ENCODE measurements at places on chromosomes 5 and 9.

DNA sequence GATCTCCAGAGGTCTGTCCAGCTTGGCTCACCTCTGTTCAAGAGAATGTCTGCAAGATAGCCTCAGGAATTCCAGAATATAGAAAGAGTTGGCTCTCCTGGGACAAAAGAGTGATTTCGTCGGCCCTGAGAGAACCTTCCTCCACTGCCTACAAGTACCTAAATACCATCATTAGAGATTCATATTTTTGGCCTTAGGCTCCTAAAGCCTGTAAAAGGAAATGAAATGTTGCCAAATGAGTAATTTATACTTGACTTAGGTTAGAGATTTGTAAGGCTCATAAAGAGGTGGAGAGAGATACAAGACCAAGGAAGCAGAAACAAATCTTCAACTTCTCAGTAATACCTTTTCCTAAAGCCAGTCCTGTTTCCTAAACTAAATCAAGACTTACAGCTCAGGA is 146.2 kb downstream of the CCDC192 start:
- no peak for DNase-seq

- no peak for DNase-seq
These were observed 61.9 kb upstream of the ADAMTS16 start for GRCh38 chr5:5078009-5078897.

DNA sequence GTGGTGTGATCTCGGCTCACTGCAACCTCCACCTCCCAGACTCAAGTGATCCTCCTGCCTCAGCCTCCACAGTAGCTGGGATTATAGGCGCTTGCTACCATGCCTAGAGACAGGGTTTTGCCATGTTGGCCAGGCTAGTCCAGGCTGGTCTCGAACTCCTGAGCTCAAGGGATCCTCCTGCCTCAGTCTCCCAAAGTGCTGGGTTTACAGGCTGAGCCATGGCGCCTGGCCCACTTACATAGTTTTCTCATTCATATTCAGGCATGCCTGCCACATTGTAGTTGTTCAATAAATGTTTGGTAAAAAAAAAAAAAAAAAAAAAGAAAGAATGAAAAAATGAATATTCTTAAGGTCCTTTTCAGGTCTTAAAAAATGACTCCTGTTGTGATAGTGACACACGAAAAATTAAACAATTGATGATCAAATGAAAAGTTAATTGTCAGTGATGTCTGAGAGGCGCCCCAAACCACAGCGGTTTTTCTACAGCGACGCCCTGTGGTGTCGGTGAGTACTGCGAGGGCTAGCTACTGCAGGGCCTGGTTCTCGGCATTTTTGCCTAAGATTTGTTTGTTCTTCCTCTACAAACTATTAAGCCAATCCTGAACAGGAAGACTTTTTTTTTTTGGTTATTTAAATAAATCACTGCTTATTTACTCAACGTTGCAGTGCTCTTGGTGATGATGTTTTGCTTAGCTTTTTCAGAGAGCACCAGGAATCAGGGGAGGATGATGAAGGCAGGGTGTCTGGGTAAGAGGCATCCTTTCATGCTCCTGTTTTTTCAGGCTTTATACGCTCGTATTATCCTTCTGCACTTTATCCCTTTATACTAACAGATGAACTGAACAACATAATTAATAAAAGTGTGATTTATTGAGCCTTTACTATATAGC is 67.0 kb upstream of the DPYSL3 start:
- DNase-seq = no peak

DNA sequence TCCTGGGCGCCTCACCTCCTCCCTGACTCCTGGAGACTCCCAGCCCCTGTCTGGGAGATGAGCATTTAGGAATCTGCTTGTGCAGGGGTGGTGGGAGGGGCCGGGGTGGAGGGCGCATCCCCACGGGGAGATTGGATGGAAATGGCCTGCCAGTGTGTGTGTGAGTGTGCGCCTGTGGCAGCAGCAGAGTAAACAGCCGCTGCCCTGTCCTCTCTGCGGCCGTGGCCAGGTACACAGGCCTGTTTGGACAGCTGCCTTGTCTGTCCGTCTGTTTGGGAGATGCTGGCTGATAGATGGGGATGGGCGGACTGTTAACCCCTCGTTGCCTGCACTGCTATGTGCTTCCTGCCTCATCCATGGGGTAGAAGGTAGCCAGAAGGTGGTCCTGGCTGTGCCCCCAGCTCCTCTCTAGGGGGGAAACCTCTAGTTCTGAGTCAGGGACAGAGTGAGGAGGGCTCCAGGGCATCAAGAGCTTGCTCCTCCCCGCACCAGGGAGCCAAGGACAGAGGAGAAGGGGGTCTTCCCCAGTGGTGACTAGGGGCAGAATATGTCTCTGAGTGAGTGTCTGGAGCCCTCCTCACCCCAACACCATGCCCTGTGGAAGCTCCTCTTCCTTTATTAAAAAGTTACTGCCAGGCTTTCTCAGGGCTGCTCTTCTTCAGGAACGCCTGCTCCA is 60.1 kb downstream of the LMX1B start:
- no peak for DNase-seq

DNA sequence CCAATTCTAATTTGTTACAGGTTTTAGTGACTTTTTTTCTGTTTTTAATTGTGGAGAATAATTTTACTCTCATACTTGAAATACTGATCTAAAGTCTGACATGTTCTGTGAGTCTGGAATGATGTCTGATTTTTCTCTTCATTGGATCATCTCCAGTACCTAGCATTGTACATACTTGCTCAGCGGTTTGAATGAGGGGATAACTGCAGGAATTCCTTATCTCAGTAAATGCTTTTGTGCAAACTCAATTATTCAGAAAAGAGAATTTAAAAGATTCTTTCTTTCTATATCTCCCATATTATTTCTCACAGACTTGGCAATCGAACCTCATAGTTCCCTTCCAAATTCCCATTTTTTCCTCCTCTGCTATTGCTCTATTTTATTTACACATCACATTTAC is 397.9 kb upstream of the SGCD start:
- DNase-seq = no peak

DNA sequence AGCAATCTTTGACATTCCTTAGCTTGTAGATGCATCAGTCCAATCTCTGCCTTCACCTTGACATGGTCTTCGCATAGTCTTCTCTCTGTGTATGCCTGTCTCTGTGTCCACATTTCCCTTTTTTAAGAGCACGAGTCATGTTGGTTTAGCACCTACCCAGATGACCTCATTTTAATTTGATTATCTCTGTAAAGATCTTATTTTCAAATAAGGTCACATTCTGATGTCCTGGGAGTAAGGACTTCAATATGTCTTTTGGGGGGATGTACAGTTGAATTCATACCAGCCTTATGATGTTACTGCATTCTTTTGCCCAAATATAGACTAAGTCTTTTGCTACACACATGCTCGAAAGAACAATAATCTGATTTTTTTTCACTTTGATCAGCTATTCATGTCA is 6.9 kb downstream of the KCTD16 start:
- DNase-seq = no peak

DNA sequence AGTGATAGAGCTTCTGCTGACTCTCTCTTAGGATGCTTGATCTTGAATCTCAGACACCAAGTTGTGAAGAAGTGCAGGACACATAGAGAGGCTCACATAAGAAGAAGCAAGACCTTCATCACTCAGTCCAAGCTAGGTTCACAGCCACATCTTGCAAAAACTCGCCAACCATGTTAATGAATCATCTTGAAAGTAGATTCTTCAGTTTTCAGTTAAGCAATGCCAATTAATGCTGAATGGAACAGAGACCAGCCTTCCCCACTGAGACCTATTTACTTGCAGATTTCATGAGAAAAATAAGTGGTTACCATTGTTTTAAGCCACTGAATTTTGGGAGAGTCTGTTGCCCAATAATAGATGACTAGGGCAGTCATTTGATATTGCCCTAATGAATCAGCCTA is 217.7 kb upstream of the EDIL3 start:
- DNase-seq = no peak

DNA sequence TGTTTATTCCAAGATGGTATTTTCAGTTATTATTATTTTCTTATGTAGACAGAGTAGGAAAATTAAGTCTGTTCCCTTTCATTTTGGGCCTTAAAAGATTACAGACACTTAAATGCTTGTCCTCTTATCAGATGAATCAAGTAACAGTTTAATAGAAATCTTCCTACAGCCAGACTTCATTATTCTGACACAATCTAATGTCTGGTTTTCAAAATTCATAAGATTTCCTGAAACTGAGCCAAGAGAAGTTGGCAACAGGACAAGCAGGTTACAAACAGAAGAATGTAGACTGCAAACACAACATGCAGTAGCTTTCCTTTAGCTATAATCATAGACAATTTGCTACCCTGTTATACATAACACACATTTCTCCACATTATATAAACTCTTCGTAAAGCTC is 130.5 kb downstream of the FBXL17 start:
- DNase-seq = no peak

DNA sequence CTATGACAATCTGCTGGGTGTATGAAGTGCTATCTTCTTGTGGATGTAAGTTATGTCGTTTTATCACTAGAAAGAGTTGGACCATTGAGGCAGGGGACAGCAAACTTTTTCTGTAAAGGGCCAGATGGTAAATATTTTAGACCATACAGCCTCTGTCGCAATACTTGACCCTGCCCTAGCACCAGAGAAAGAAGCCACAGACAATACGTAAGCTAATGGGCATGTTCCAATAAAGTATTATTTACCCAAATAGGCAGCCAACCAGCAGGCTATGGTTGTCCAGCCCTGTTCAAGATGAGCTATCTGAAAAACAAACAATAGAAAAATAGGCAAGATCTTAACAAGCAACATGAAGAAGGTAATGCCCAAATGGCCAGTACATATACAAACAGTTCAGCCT is 36.4 kb downstream of the MTX3 start:
- no peak for DNase-seq

DNA sequence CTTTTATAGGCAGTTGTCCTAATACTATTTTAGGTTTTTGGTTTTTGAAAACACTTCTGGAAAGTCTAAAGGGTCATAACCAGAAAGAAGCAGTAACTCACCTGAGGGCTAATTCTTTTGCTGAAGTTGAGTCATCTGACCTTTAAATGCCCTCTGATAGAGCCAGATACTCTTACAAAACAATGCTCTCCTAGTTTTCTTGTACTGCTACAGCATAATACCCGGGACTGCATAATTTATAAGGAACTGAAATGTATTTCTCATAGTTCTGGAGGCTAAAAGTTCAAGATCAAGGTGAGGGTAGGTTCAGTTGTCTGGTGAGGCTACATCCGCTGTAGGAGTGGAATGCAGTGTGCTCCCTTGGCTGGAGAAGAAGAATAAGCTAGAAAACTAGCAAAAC is 670.3 kb downstream of the TLE4 start:
- DNase-seq = no peak

- DNase-seq = no peak
These were observed 113.0 kb downstream of the KLHL3 start for GRCh38 chr5:137622850-137623249.

DNA sequence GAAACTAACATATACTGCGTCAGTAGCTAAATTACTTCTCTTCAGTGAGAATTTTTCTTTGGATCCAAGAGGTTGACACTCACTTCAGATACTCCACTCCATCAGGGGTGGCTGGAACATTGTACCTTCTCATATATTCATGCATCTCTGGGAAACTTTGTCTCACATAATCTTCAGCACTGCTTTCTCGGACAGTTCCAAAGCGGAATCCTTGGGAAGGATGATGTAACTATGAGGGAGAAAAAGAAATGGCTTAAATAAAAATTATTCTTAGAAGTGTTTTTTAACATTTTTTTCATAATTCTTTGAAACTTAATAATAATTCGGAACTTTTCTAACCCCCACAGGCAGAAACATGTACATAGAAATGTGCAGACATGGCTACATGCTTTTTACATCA is 33.4 kb upstream of the PPP3R2 start:
- no peak for DNase-seq

- no peak for DNase-seq
These were observed 84.9 kb downstream of the SPOCK1 start for GRCh38 chr5:137414112-137414755.

GRCh38 chr9:4760122-4760521 is 19.1 kb upstream of the AK3 start:
- no peak for DNase-seq

GRCh38 chr5:59095480-59095879 is 512.6 kb downstream of the RAB3C start:
- DNase-seq = no peak

- DNase-seq = peak; percentile 86
These were observed 26.6 kb upstream of the OR2K2 start for GRCh38 chr9:111356481-111357244.

DNA sequence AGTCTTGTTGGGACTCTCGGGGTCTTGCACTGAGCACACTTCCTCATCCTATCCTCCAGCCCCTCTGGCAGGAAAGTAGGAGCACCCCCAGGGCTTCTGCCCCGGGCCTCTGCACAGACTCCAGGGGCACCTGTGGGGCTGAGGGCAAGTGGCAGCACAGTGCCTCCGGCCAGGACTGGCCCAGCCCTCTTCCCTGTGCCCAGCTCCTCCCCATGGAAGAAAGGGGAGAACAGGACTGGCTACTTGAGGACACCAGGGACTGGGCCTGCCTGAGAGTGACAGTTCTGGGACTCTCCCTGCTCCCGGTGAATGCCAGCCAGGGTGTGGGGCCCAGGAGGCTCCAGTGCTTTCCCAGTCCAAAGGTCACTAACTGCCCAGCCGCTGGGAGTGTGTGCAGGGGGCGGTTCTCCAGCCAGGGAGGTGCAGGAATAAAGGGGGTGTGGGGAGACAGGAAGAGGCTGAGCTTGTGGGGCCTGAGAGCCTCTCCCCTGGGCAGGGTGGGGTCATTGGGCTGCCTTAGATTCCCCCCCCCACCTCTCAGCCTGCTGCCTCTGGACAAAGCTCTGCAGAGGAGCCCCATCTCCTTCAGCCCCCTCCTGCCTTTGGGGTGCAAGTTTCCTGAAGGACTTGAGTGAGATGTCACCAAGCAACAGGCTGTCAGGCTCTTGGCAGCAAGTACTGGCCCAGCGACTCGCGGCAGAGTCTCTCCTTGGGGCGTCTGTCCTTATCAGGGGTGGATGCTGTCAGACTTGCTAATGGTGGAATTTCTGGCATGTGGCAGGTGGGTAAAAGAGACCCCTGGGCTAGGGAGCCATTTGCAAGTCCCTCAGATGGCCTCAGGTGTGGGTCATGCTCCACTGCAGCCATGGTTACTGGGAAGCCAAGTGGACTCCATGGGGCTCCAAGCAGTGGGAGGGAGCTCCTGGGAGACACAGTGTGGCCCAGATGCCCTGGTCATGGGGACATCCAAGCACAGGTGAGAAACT is 19.1 kb upstream of the JADE2 start:
- peak; percentile 99 for DNase-seq

GRCh38 chr9:34121996-34122395 is 4.5 kb downstream of the DCAF12 start:
- no peak for DNase-seq

DNA sequence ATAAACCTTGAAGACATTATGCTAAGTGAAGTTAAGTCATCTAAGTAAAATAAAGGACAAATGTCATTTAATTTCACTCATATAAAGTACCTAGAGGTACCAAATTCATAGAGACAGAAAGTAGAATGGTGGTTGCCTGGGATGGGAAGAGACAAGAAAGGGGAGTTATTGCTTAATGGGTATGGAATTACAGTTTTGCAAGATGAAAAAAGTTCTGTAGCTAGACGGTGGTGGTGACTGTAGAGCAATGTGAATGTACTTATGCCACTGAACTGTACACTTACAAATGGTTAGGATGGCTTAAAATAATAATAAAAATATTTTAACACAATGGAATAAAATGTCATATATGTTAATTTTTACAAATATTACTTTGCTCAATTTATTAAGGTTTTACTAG is 128.0 kb downstream of the MPDZ start:
- no peak for DNase-seq

Measured in RCC 7860 (cell line).